ENCODE measurements at places on chromosomes 2 and 18.

DNA sequence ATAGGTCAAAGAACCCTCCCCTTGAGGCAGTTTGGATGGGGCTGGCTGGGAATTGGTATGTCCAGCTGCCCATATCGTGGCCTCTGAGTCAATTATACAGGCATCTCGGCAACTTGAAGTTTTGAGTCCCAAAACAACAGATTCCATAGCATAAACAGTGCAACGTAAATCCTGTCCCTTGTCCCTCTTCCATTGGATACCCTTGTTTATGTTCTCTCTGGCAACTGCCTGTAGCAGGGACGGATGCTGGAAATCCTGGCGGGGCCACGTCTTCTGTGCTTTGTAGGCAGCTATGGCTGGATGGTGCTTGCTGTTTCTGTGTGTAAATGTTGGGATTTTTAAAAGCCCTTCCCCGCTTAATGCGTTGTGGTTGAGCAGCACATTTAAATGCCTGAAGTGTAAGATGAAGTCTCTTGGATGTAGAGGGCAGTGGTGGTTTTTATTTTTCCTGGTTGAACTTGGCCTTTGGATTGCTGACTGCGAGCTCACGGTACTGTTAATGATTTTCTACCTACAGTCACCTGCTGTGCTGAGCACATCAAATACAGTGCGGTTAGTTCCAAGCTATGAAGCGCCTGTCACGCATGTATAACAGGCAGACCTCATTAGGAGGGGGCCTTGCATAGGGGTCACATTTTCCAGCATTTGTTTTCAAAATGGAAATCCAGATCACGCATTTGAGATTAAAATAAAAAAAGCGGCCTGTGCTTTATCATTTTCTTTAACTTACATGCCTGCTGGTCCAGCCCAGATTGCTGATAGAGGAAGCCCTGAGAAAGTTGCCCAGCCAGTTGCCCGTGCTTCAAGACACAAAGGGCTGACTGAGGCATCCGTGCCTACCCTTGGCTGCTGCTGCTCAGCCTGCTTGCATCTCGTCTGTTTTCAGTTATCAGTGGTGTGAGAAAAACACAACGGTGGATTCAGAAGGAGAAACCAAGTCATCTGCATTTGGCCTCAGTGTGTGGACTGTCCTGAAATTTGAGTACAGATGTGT is 84.7 kb downstream of the NEDD4L start:
- DNase-seq = no peak

GRCh38 chr18:23144640-23145039 is 9.4 kb downstream of the CABLES1 start:
- DNase-seq = no peak

GRCh38 chr2:182941121-182941722 is 74.8 kb upstream of the FRZB start:
- DNase-seq = no peak

- DNase-seq = peak; percentile 51
Measured at GRCh38 chr18:5975111-5976002, 80.0 kb upstream of the TMEM200C start.

GRCh38 chr2:238238311-238238765 is 1.5 kb downstream of the HES6 start:
- DNase-seq = no peak

DNA sequence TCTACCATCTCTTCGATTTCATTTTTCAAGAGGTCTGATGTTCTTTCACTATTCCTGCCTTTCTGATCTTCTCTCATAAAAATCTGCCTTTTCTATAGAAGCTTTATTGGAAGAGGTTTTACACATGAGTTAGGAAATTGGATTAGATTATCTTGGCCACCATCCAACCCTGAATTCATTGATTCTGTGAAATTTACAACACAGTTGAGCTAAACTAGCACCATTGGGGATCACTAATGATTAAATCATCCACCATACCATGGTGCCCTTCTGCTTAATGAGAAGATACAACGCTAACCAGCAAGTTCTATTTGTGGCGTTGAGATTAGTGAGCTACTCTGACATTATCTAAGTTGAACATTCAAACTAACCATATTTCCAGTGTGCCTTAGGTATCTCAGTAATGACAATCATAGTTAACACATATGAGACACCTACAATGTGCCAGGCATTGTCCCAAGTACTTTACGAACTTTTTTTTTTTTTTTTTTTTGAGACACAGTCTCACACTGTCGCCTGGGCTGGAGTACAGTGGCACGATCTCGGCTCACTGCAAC is 17.3 kb upstream of the LBH start:
- DNase-seq = no peak

DNA sequence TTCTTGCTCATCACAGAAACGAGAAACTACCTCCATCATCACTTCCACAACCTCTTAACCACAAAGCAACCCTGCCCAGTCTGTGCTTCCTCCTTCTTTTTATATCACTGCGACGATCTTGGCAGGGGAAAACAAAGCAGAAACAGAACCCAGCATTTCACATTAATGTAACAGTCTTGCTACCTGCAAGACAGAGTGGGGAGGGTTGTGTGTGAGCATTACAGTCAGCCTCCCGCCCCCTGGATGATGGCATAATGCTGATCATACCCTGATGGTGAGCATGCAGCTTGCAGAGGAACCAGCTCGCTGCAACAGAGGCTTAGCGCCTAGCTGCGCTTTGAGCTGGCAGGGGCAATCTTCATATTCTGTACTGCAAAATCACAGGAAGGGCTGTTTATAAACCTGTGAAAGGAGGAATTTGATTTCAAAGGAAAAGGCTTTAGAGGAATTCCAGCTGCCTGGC is 376.1 kb downstream of the IRS1 start:
- DNase-seq = peak; percentile 53

- peak; percentile 85 for DNase-seq
Measured at GRCh38 chr18:37778417-37779165, 213.0 kb upstream of the CELF4 start.

DNA sequence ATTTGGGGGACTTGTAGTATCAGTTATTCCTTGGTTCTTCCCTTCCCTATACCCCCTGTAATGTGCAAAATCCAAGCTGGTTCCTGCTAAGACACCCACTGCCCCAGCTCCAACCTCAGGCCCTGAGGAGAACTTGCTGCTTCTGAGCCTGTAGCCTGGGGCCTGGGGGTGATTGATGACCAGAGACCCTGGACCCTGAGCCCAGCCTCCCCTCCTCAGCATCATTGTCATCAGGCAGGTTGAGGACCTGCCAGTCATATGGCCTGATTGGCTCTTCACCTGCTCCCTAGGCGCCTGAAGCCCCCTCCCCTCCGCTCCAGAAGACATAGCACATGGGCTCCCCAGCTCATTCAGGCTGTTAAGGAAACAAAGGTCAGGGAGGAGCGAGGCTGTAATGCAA is 73.8 kb upstream of the YWHAQ start:
- DNase-seq = no peak

- DNase-seq = no peak
Measured at GRCh38 chr2:66481100-66481549, 46.2 kb downstream of the MEIS1 start.

DNA sequence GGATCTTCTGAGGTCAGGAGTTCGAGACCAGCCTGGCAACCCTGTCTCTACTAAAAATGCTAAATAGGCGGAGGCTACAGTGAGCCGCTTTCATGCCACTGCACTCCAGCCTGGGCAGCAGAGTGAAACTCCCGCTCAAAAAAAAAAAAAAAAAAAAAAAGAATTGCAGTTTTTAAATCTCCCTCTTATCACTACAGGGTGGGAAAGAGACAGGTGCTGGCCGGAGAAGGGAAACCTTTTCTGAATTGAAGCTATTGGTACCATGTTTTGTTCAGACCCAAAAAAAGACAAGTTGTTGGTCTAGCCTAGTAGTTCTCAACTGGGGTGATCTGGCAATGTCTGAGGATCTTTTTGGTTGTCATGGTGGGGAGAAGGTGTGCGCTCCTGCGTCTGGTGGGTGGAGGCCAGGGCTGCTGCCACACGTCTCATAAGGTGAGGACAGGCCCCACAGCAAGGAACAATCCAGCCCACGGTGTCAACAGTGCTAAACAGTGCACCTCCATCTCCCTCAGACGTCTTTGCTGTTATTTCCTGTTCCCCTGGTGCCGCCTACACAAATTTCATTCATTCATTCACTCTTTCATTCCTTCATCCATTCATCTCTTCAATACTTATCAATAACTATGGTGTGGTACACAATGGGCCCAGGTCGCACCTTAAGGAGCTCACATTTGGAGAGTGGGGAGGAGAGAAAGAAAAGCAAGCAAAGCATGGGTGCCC is 28.8 kb upstream of the ODC1 start:
- DNase-seq = no peak

DNA sequence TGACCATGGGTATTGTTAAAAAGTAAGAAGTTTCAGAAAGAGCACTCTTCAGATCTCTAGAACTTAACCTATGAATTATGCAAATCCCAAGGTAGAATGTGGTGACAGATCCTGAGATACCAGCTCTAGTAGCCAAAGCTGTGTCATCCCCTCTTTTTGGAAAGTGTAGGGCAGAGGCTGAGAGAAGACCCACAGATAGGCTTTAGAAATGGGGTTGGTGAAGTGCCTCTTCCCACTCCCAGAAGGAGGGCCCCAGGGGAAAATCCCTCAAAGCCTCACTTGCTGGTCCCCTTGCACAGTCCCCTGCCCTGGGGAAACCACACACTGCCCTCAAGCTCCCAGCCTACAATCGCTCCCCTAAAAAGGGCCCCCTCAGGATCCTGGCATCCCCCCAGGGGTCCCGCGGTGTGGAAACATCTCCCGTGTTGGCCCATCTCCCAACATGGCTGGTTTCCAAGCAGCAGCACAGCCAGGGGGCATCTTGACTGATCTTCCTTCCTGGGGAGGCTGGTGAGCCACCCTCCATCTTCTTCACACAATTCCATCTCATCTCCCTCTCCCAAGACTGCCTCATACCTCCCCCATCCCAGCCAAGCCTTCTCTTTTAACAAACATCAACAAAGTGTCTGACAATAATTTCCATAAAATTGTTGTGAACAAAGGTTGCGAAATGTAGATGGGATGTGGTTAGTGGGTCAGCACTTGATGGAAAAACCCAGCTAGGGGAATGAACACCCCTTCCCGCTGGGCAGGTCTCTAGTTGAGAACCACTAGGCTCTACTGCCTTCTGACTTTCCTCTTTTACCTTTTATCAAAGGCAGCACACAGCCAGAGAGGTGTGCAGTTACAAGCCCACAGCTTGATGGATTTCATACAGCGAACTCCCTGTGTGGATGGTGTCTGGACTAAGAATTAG is 25.1 kb downstream of the MAL start:
- DNase-seq = no peak

DNA sequence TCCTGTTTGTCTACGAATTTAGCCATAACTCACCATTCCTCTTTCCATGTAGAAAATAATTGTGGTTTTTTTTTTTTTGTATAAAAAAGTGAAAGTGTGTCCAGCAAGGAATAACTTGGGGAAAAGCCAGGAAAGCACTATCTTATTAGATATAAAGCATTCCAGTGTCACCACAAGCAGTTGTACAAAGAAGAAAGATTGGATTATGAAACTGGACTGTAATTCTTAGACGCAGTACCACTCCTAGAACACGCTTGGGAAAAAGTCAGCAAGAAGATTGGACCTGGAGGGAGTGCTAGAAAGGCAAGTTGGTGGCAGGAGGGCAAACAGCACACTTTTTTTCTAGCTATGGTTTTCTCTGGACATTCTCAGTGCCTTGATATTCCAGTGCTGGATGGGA is 186.7 kb downstream of the PARD3B start:
- no peak for DNase-seq

DNA sequence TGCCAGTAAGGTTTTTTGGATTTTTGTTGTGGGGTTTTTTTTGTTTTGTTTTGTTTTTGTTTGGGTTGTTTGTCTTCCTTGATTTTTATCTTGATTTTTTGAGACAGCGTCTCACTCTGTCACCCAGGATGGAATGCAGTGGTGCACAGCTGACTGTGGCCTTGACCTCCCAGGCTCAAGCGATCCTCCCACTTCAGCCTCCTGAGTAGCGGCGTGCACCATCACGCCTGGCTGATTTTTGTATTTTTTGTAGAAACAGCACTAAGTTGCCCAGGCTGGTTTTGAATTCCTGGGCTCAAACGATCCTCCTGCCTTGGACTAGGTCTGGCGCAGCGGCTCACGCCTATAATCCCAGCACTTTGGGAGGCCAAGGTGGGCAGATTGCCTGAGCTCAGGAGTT is 16.4 kb downstream of the MPPE1 start:
- DNase-seq = no peak

- no peak for DNase-seq
Measured at GRCh38 chr2:188897096-188897495, 77.1 kb upstream of the COL3A1 start.

DNA sequence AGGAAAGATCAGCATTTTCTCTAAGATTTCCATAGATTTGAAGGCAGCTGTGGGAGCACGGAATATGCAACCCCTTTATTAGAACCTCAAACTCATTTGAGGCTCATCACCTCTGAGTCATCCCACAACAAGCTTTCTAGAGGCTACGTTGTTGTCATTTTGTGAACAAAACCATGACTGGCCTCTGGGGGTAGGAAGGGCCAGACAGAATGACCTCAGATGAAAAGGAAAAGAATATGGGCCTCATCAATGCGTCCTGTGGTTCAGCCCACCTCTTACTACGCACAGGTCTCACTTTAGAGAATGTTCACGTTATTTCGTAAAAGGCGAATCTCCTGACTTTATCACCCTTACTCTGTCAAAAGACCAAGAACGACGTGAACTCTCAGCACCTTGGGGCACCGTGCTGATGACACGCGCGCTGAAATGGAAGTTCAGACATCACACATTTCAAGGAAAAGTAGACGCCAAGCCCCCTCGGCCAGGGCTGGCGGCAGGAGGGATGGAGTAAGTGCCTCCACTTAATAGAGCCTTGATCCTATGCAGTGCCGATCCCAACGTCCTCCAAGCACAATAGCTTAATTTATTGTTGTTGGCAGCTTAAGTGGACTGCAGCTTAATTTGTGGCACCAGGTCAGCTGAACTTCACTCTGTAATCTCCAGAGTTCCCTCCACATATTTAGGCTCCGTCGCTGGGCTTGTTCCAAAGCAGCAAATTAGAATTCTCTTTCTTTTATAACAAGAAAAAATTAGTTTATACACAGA is 208.3 kb downstream of the EIPR1 start:
- DNase-seq = no peak

GRCh38 chr18:66560094-66560493 is 43.8 kb downstream of the CDH19 start:
- DNase-seq = peak; percentile 71

- DNase-seq = no peak
Measured at GRCh38 chr18:12803069-12803936, 80.7 kb downstream of the PTPN2 start.

DNA sequence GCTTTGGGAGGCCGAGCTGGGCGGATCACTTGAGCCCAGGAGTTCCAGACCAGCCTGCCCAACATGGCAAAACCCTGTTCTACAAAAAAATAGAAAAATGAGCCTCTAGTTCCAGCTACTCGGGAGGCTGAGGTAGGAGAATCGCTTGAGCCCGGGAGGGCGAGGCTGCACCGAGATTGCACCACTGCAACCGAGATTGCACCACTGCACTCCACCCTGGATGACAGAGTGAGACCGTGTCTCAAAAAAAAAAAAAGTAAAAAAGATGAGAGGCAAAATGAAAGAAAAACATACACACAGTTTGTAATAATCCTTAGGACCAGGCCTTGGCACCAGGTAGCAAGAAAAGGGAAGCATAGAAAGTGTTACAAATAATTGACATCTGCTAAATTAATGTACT is 22.0 kb downstream of the RBM43 start:
- DNase-seq = no peak
